SW 1271 (cell line): ENCODE measurements at places on chromosomes 12 and 14.

GRCh38 chr14:104350463-104351185 is 212.2 kb downstream of the KIF26A start:
- no peak for DNase-seq

DNA sequence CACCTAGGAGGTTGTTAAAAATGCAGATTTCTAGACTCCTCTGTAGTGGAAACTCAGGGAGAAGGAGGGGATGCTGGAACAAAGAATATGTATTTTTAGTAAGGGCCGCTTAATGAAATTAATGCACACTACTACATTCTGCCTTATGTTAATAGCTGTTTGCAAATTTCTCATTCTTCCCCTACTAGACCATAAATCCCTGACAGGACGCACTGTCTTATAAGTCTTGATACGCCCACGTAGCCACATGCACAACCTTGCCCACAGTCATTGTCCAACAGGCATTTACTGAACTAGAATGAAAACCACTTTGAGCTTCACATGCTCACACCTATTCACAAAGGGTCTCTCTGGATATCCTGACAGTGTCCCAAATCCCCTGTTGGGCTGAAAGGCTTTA is 10.5 kb downstream of the KRT2 start:
- DNase-seq = no peak

DNA sequence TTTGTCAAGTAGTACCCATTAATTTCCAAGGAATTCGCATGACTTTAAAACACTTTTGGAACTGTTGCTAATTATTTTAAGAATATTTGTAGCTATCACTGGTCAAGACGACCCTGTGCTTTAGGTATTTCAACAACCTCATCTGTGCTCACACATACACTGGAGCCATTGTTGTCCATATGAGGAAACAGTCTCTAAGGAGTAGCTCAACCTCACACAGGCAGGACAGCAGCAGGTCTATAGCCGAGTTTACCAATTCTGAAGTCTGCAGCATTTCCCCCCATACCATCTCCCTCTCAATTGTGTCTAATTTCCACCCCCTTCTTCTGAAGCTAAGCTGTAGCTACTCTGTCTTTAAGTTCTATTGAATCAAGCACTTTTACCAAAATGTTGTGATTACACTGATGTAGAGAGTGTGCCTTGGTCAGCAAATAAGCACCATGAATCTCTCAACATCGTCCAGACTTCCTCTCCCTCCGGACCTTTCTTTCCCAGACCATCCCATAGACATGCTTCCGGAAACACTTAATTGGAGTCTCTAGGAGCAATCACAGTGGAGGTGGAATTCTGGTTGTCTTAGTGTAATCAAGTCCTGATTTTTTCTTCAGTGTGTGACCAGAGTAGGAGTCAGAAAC is 48.5 kb upstream of the NUAK1 start:
- no peak for DNase-seq

DNA sequence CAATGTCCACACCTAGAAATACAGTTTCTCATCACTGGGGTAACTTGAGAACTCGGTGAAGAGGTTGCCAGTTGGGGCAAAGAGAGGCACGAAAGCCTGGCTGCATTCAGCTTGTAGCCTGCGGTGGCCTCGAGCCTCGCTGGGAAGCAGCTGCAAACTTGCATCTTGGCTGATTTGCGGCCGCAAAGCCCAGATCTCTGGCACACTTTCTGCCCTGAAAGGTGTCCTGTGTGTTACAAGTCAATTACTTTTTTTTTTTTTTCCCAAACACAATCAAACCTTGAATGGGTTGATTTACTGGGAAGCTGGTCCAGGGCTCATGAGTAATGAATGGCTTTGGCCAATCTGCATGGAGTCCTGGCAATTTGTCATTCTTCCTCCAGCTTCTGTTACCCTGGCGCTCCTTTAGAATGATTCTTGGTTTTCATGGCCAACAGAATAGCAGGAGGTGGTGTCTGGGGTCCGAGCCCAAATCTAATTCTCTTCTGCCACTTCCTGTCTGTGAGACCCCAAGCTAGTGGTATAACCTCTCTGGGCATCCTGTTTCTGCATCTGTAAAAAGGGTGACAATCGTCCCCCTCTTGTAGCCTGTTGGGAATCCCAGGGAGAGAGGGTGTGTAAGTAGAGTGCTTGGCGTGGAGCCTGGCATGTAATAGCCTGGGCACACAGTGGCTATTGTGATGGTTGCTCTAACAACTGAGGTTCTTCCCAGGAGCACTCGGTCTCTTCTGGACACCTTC is 6.7 kb downstream of the BCL7A start:
- DNase-seq = no peak

GRCh38 chr12:91271185-91271584 is 88.6 kb upstream of the DCN start:
- DNase-seq = no peak

GRCh38 chr14:44782775-44783238 is 178.9 kb downstream of the KLHL28 start:
- DNase-seq = peak; percentile 18

DNA sequence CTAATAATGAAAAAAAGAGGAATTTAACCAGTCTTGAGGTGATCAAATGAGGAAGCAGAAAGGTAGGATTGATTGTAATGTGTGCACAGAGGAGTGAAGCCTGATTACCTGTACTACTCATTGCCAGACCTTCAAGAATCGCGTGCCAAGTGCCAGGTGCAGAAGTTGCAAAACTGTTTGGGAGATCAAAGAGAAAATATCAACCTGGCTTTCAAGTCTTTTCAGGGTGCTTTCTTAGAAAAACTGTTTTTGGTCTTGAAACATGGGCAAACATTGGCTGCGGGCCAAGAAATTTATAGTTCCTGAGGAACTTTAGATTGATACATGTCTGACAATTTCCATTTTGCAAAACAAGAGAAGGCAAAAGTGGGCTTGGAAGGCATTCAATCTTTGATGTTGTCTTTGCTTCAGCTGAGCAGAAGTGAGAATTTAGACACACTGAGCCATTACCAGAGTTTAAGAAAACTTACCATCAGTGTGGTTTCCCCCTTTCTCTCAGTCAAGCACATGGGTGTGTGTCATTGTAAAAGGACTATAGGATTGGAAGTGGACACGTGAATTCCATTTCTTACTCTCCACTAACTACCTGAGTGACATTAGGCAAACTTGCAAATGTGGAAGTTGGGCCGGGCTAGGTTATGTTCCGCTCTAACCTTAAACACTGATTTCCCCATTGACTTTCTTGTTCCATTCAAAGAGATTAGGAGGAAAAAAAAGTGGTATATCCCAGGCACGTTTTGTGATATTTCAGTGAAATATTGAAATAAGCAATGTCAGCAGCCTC is 486.2 kb downstream of the DIO2 start:
- DNase-seq = no peak
